ENCODE measurements at places on chromosomes 12 and 14.
A peak's percentile ranks its signal among the peaks of the same experiment; 100 is the strongest.

DNA sequence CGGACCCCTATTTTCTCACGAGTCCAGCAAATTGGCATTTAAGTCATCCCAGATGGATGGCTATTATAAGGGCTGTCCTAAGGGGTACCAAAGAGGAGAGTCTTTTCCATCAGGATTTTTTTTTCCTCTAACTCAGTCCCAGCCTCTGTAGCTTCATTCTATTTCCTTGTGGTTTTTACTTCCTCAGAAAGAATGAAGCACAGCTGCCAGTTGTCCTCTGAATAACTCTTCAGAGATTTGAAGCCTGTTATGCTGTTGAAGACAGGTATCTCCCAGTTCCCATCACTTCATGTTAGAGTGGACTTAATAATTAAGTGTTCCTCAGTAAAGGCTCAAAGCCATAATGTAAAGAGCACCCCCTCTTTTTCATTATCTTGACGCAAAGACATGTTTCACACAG, 48.5 kb upstream of the HOXC13 start:
- no peak for DNase-seq

GRCh38 chr14:102914474-102915291, 7.8 kb upstream of the AMN start:
- DNase-seq: no peak

DNA sequence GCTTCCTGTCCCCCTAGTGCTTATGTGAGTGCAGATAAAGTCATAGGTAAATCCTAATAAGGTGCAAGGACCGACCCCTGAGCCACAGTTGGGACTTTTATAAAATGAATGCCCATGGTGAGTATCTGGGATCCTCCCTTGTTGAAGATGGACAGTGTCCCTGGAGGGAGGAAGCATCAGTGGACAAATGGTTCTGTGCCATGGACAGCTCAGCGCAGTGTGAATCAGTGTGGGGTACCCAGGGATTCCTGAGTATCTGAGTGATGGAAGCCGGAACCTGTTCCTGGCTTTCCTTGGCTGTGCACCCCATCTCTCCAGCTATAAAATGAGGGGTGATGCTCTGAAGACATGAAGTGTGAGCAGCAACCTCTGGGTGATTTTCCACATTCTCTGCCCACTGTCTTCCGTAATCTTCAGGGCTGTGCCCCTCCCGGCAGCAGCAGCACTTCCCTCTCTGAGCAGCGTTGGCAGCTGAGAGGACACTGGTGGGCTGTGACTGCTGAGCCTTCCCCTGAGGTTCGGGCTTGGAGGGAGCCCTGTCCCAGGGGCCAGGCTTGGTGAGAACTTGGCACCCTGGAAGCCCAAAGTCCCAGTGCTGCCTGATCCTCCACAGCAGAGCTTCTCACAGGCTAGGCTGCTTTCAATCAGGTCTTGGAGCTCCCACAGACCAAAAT, 25.0 kb downstream of the VCPKMT start:
- DNase-seq: no peak

GRCh38 chr14:21241218-21241819, 27.9 kb downstream of the HNRNPC start:
- DNase-seq: peak; percentile 40

DNA sequence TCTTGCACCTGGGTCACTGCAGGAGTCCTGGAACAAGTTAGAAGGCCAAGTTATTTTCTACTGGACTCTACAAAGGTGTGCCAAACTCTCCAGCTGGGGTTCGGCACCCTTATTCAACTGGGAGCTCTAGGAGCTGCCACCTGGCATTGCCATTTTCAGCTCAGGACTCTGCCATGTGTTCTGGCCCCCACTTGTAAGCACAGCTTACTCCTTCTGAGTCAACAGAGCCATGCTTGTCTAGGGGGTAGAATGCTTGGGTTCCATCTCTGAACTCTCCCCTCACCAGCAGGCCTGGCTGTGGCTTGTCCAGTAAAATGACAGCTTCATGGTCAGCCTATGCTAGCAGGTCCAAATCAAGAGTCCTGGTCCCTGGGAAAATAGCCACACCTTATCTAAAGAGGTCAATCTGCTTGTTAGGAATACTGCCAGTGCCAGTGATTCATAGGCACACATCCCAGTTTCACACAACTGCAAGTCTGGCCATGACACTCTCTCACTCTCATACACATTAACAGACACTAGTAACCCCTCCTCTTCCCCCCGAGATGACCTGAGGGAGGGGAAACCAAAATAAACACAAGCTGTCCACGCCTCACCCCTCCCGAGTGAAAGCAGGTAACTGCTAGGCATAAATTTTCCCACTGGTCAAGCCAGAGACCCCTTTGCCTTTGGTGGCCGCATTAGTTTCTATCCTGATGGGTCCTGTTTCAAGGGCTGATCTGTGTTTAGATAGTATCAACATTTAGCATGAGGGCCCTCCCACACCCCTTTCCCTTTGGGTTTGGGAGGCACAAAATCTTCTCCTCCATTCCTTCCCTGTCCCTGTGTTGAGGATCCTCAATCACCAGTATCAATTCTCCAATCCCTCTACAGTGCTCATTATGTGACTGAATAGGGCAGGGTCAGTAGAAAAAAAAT, 182.3 kb upstream of the GZMB start:
- no peak for DNase-seq

- DNase-seq: no peak
These were observed 151.5 kb upstream of the GSC start for GRCh38 chr14:94921456-94921855.

DNA sequence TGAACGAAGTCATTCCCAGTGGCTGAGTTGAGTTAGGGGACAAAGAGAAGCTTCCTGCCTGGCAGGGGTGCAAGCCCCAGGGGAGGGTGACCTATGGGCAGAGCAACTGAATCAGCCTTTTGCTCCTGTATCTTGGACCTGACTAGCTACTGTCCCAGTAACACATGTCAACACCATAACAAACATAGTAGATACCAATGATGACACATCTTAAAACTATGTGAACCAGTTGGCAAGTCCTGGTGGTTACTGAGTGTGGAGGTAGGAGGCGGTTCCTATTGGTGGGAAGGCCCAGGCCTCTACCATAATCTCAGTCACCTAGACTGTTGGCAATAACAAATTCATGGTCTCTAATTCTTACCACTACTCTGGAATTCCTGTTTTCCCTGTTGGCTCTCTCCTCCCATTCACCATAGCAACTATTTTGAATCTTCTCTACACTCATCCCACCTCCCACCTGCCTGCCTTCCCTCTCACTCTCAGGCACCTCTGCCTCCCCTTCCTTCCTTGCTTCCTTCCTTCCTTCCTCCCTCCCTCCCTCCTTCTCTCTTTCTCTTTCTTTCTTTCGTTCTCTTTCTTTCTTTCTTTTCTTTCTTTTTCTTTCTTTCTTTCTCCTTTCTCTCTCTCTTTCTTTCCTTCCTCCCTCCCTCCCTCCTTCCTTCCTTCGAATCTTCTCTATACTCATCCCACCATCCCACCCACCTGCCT, 8.1 kb upstream of the P2RX7 start:
- DNase-seq: peak; percentile 96

DNA sequence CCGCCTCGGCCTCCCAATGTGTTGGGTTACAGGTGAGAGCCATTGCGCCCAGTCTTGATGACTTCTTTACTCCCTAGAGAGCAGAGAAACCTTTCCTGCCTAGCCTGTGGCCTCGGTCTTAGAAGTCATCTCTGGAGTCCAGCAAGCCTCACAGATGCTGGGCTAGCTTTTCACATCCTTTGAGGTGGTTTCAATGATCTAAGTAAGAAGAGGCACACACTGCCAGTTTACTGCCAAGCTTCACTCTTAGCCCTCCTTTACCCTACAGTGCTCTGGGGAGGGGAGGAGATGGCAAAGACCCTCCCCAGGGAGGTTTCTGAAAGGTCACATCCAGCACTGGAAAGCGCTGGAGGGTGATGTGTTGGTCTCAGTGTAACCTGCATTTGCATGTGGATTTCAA, 304.8 kb downstream of the PCNX1 start:
- DNase-seq: no peak

DNA sequence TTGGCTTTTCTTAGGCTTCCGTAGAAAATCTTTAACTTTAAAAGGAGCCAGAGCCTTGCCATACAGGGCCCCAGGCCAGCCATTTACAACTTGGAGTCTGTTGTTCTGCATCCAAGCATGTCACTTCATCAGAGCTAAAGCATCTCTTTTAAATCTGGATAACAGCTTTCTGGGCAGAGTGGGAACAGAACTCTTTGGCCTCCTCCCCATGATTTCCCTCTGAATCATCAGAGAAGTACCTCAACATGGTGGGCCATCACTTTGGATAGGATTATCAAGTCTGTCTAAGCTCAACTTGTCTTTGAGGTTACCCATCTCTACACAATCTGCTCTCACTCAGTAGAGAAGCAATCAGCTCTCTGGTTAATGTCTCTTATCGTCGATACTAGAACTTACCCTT, 170.9 kb downstream of the SLC6A15 start:
- peak; percentile 5 for DNase-seq

- no peak for DNase-seq
These were observed 6.9 kb upstream of the ACVRL1 start for GRCh38 chr12:51900323-51900889.

GRCh38 chr14:33932576-33933345, 18.1 kb downstream of the EGLN3 start:
- no peak for DNase-seq

GRCh38 chr12:75635606-75636444, 124.4 kb upstream of the KRR1 start:
- peak; percentile 85 for DNase-seq

- DNase-seq: peak; percentile 39
These were observed 71.6 kb downstream of the BBS10 start for GRCh38 chr12:76276499-76277151.

DNA sequence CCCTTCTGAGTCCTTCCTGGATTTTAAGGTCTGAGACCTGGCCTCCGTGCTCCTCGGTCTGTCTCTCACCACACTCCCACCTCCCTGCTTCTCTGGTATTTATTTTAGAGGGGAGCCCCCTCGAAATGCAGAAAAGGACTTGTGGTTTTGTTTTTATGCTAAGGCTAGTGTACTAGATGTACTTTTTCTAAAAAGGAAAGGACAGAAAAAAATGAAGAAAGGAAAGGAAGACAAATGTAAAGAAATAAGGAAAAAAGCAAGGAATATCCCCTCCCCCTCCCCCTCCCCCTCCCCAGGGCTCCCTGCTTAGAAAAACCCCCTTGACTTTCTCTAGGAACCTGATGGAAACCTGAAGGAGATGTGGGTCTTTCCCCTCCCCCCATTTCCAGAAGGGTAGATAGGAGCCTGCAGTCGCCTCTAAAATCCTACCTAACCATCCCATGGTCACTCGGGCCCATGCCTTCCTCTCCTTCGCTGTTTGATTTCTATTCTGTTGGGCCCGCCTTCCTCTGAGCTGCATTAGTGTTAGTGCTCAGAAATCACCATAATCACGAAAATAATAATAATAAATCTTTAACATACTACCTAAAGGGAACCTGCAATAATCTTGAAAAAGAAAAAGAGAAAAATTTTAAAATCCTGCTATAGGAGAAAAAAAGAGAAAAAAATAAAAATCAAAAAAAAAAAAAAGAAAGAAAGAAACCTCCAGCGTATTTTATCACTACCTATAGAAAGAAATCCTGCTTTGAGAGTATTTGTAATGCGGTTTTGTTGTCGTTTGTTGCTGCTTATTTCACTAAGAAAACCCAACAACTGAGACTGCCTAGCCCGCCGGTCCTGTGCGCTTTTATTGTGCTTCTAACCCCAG, 3.1 kb downstream of the HOXC8 start:
- no peak for DNase-seq

DNA sequence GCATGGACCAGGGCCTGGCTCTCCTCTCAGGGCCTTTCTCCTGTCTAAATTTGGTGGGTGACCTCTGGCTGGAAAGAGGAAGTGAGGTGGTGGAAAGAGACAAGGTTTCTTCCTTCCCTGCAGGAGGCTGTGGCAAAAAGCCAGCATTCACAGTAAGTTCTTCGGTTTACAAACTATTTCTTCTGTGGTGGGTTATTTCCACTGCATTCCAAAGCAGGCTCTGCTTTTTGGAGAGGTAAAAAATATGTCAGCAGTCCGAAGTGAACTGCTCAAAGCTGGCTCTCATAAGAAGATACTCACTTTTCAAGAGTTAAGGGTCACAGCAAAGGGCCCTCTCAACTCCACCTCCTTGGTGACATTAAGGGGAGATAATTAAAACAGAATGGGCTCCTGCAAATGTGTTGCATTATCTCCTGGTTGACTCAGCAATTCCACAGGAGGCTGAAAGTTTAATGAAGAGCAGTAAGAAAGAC, 48.9 kb upstream of the POC1B start:
- peak; percentile 73 for DNase-seq

DNA sequence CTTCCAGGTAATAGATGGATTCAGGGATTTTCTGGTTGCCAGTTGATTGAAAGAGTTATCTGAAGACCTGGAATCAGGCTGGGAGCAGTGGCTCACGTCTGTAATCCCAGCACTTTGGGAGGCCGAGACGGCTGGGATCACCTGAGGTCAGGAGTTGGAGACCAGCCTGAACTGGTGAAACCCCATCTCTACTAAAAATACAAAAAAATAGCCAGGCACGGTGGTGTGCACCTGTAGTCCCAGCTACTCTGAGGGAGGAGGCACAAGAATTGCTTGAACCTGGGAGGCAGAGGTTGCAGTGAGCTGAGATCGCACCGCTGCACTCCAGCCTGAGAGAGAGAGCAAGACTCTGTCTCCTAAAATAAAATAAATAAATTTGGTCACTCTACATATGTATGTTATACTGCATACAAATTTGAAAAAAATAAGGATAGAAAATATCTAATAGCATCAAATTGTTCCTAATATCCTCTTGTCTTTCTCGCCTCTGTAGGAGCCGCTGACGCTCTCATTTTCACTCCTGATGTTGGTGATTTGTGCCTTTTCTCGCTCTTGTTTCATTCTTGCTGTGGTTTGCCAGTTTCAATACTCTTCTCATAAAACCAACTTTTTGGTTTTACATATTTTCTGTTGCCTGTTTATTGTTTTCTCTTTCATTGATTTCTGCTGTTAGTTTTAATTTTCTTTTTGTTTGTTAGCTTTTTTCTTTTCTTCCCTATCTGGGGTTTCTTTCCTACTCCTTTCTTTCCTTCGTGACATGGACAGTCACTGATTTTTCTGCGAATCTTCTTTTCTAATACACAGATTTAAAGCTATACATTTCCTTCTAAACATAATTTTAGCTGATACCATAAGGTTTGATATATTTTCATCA, 23.8 kb upstream of the PLD4 start:
- no peak for DNase-seq

- DNase-seq: no peak
These were observed 75.1 kb downstream of the NOC4L start for GRCh38 chr12:132219323-132219722.

DNA sequence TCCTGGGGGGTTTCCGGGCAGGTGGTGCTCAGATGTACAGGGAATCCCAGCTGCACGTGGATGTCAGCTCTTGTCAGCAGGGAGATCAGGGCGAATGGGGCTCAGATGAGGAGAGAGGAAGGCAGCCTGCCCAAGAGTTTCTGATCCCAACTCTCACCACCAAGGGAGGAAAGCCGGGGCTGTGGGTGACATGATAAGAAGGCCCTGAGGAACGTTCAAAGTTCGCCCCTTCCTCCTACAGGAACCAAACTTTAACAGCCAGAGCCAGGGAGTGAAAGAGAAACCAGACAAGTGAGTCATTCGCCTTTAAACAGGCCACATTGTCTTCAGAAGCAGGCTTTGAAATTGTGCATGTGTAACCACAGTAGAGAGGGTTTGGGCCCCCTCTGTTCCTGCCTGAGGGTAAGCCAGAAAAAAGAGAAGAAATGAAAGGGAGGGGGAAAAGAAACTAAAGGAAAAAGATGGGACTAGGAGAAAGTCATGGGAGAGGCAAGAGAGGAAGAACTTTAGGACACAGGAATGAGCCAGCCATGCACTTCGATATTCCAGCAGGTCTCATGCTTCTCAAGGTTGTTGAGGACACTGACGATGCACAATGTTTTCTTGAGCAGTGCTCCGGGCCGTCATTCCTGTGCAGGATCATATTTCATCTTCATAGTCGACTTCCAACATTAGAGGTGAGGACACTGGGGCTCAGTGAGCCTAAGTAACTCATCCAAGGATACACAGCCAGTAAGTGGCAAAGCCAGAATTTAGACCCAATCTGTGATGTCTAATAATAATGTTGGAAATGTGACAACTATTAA, 691.4 kb upstream of the TBX3 start:
- DNase-seq: peak; percentile 71
